RPMI7951 (cell line): ENCODE measurements at places on chromosomes 7 and 10.

GRCh38 chr7:75623390-75624133, 115.2 kb downstream of the HIP1 start:
- DNase-seq: no peak

GRCh38 chr7:66239467-66239856, 34.3 kb downstream of the TPST1 start:
- DNase-seq: no peak

- no peak for DNase-seq
Observed at GRCh38 chr7:80095545-80095944, 39.1 kb upstream of the GNAI1 start.

DNA sequence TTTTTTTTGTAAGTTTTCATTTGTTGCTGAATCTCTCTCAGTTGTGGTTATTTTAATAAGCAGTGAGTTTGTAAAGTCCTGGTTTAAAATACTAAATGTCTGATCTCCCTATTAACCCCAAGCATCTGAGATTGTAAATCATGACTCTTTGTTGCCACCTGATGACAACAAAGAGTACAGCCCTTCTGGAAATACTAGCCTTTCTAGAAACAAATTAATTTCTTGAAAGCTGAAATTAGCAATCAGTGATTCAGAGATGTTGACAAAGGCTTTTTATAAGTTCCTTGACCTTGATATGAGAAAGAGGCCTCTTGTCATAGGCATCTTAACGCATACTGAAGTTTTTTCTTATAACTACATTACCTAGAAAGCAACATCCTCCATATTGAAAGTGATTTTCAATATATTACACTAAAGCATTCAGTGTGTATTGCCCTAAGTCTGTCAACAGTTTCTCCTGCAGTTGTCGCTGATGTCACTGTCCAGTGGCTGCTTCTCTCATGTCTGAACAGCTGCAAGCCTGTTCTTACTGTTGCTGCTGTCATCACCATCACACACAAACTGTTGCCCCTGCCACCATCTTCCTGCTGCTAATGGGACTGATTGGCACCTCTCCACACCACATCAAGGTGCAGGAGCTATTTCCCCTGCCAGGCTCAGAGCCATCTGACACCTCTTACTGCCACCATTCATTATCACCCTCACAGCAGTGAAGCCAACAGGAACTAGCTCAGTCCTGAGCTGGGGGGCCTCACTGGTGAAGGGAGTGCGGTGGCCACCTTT, 95.1 kb upstream of the LRGUK start:
- DNase-seq: no peak

DNA sequence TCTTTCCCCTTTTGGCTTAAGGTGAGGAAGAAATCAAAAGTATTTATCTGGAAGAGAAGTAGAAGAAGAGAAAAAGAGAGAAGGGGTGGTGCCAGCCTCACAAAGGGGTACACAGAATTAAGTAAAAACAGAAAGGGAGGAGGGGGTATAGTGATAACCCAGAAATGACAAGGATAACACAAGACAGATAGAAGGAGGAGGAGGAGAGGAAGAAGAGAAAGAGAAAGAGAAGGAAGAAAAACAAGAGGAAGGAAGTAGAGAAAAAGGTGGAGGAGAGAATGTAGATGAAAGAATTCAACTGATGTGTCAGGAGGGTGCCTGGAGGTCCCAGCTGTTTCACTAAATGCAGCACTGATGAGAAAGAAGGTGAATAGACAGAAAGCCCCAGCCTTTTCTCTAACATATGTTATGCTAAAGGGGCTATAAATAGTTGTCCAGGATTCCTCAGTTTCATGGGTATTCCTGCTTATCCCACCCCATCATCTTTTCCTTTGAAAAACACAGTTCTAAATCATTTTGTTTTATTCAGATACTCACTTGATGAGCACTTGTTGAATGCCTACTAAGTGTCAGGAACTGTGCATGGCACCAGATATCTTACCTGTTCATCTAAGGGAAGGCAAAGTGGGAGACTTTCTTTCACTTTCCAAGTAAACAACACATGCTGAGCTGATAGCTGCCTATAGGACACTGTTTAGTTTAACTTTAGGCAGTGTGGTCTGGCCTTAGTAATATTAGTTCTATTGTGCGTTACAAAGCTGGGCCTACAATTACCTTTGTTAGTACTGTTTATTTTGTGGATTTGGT, 8.0 kb downstream of the SEMA3E start:
- no peak for DNase-seq

GRCh38 chr10:619710-620109, 69.8 kb downstream of the DIP2C start:
- no peak for DNase-seq

DNA sequence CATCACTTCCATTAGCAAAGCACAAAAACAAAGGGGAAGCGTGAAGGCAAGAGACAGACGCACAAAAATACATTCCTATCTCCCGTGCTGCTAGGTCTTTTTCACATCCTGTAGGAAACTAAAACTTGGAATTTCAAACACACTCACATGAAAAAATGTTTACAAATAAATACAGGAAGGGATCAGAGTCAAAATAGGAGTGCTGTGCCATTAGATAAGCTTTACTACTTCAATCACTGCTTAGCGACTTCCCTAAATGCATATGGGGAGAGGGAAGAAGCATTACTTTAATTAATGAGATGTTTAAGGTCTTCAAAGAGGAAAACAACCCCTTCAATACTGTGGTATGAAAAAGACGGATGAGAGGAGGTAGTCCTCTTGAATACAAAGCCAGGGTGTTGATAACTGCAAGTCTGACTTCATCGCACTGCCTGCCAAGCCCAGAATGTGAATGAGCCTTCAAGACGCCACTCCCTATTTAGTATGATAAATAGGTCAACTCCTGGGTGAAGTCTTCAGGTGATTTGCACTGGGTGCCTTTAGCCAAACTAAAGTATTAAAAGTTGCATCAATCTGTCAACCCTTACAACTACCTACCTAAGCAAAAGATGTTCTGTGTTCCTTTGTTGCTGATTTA, 13.9 kb downstream of the PARD3 start:
- DNase-seq: no peak

DNA sequence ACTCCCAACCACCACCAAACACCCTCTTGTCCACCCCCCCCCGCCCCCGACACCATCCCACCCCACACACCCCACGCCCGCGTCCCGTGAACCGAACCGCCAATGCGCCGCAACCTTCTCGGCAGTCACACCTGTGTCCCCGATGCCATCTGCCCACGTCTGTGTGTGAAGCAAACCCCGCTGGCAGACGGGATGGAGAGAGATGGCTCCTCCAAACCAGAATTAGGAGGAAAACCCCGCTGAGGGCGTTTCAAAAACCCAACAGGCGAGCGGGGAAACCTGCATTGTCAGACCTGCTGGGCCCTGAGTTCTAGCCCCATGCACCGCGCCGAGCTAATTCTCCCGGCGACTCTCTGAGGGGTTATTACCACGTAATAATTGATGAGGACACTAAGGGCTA, 28.6 kb upstream of the KCNK18 start:
- DNase-seq: no peak

- DNase-seq: no peak
Observed at GRCh38 chr7:34138483-34138882, 233.1 kb downstream of the BMPER start.

DNA sequence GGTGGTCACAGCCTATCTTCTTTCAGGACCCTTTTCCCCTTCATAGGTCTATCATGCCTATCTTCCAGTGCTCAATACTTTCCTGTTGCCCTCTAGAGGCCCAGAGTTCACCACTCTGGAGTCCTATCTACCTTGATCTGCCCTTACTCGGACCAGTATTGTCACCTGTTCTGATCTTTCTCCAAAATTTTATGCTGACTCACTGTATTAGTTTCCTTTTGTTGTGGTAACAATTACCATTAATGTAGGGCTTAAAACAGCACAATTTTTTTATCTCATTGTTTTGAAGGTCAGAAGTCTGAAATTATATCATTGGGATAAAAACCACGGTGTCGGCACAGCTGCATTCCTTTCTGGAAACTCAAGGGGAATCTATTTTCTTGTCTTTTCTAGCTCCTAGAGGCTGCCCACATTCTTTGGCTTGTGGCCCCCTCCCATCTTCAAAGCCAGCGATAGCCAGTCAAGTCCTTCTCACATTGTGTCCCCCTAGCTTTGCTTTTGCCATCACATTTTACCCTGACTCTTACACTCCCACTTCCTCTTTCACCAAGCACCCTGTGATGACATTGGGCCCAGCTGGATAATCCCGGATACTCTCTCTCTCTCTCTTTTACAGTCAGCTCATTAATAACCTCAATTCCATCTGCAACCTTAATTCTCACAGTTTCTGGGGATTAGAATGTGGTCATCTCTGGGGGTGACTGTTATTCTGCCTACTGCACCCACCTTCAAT, 54.6 kb downstream of the TFAM start:
- no peak for DNase-seq

GRCh38 chr10:63173468-63174232, 40.5 kb downstream of the NRBF2 start:
- no peak for DNase-seq

DNA sequence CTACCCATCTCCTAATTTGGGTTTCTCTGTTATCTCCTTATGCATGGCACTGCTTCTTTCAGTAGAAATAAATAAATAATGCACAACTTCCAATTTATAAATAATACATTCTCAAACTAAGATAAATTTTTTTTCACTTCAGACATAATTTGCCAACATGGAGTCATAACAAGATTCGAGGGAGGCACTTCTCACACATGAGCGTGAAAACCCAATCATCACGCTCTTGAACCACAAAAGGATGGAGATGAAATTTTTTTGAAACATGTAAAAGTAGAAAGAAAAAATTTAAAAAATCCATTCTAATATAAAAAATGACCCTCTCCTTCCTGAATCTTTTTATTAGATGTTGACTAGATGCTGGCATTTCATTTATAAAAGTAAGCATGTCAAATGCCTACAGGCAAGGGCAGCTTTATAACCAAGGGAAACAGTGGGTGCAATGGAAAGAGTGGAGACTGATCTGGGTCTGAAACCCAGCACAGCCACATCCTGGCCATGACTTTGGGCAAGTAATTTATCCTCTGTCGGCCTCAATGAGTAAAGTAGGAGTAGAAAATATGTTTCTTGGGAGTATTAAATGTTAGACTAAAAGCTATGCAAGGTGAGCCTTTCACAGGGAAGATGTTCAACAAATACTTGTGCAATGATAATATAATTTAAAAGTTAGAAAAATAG, 185.0 kb downstream of the STK31 start:
- DNase-seq: peak; percentile 15

DNA sequence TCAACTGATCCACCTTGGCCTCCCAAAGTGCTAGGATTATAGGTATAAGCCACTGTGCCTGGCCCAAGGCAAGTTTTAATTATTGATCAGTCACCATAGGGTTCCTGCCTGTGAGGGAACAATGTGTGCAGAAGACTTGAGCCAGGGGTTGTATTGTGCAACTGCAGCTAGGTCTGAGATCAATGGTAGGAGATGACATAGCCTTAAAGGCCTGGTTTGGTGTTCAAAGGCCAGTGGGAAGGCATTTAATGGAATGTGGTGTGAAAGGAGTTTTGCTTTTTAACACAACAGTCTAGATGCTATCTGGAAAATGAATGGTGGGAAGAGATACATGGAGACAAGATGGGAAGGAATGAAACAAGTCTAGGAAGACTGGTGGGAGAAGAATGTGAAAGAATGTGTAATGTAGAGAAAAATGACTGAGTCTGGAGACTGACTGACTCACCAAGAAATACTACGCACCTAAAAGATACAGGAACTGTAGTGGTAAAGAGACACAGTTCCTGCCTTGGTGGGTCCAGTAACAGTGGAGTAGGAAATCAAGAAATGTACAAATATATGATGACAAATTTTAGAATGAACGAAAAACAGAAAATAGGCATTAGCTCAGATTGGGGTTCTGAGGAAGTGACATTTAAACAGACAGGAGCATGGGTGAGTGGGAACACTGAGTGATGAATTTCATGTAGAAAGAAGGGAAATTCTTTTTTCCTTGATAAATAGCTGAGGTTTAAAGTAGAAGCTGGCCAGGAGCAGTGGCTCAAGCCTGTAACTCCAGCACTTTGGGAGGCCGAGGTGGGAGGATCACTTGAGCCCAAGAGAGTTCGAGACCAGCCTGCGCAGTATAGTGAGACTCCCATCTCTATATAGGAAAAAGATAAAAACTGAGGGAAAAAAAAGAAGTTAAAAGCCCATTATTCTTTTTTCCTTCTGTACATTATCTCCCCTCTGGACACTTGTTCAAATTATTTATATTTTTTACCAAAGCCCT, 9.4 kb downstream of the HNRNPF start:
- no peak for DNase-seq

DNA sequence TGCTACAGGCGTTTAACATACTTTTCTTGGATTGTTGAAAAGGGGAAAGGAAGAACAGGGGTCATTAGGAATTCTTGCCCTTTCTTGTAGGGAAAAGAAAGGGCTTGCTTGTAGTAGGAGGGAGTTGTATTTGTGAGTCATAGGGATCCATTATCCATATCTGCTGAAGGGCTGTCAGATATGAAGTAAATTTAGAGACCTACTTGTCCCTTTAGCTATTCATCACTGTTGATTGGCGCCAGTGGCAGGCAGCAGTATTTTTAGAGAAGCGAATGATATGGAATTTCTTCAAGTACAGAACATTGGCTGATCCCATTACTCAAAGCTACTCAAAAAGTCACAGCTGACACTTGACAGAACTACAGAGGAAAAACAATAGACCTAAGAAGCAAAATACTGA, 97.7 kb downstream of the CELF2 start:
- no peak for DNase-seq

GRCh38 chr7:97001221-97001620, 4.1 kb upstream of the DLX6 start:
- no peak for DNase-seq

- DNase-seq: no peak
Observed at GRCh38 chr7:1673581-1674118, 3.6 kb downstream of the ELFN1 start.

GRCh38 chr10:112082120-112082519, 101.4 kb downstream of the GPAM start:
- peak; percentile 3 for DNase-seq

GRCh38 chr7:91636728-91637127, 243.8 kb downstream of the MTERF1 start:
- DNase-seq: no peak

- no peak for DNase-seq
Observed at GRCh38 chr7:44132039-44132438, 8.7 kb upstream of the POLD2 start.

DNA sequence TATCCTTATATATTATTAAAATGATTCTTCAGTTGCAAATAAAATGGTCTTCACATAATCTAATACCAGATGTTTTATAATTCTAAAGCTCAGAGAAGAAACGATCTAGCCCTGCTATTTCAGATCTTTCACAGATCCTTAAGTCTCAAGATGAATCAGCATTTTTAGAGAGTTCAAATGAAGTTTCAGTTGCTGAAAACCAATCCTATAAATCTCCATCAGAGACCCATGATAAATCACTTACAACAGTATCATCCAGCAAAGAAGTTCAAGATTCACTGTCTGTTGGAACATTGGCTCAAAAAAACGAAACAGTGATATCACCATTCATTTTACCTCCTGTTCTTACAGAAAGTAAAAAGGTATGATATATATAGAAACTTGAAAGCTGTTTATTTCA, 137.0 kb downstream of the CCDC7 start:
- DNase-seq: peak; percentile 7

- peak; percentile 6 for DNase-seq
Observed at GRCh38 chr10:105952153-105952552, 1212.4 kb downstream of the SORCS1 start.

- peak; percentile 88 for DNase-seq
Observed at GRCh38 chr10:30786131-30786530, 156.6 kb upstream of the LYZL2 start.
